Hematopoietic multipotent progenitor cell treated with erythropoietin and hydrocortisone succinate and interleukin-3 and kit ligand, for 17 days (in vitro differentiated cells): ENCODE measurements at places on chromosomes 6 and 20.

DNA sequence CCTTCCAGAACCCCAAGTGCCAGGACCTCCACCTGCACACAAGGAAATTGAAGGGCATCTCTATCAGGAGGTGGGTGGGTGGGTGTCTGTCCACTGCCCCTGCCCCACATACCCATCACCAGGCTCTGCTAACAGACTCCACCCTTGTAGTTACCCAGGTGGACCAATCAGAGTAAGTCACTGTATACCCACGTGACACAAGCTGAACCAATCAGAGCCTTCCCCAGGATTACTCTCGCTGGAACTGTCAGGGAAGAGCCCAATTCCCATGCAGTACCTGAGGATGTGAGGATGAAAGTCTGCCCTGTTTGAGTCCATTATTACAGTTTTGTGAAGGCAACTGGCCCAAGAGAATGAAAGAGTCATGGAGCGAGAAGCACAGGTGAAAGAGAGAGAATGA lies 4.2 kb downstream of the OCSTAMP start:
- DNase-seq = no peak

- no peak for DNase-seq
Observed at GRCh38 chr6:140445474-140446004, 1071.1 kb upstream of the CITED2 start.

DNA sequence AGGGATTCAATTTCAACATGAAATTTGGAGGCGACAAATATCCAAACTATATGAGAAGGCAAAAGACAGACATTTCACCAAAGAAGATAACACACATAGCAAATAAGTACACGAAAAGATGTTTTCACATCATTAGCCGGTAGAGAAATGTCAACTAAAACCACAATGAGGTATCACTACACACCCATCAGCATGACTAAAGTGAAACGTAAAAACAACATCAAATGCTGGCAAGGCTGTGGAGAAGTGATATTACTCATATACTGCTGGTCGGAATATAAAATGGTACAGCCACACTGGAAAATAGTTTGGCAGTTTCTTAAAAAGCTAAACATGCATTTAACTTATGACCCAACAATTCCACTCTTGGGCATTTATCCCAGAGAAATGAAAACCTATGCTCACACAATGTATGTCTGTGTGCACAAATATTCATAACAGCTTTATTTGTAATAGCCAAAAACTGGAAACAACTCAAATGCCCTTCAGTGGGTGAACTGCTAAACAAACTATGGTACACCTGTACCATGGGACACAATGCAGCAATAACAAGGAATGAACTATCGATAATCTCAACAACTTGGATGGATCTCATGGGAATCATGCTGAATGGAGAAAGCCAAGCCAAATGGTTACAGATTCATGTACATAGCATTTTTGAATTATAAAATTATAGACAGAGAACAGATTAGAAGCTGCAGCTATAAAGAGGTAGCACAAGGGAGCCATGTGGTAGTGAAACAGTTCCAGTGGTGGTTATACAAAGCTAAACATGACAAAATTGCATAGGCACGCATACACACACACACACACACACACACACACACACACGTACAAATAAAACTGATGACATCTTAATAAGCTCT lies 8.6 kb downstream of the ADAT2 start:
- no peak for DNase-seq

DNA sequence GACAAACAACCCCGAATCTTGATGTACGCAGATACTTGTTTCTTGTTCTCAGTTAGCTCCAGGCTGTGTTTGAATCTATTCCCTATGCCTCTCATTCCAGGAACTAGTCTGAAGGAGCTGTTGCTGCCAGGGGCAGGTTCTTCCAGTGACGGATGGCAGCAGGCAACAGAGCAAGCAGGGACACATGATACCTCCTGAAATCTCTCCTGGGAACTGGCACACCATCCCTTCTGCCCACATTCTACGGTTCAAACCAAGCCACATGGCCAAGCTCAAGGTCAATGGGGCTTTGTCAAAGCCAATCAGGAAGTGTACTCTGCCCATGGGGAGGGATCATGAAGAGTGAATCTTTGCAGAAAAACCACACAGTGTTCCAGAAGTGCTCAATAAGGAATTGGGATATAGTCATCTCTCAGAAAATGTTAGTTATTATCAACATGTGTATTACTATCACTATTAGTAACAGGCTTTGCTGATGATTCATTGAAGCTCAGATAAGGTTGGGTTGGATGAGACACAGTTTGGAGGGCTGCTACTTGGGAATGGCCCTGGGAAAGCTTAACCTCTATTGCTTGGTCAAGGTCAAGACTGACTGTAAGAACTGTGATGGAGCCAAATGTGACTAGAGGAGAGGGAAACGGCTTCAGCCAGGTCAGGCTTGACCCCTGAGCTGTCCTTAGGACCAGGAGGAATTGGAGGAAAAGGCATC lies 454.9 kb downstream of the PTPRT start:
- no peak for DNase-seq

- DNase-seq = no peak
Observed at GRCh38 chr6:165913676-165914570, 250.9 kb upstream of the PDE10A start.

DNA sequence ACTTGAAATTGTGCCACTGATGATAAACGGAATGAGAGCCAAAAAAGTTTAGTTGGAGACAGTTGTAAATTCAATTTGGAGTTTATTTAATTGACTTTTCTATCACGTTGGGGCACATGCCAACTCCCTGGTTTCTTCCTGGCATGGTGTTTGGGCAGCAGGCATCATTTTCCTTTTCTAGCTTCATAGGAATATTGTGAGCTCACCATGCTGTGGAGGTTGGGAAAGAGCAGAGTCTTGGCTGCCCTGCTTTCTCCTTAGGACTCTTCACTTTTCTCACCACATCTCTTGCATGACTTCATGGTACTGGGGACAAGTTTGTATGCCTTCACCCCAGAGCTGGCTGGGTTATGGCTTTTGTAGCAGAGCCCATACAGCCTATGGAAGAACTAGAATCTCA lies 6.4 kb downstream of the SCAND1 start:
- no peak for DNase-seq

- DNase-seq = no peak
Observed at GRCh38 chr6:169788809-169789145, 37.4 kb downstream of the ERMARD start.

- DNase-seq = no peak
Observed at GRCh38 chr6:113103634-113104361, 753.3 kb upstream of the MARCKS start.

DNA sequence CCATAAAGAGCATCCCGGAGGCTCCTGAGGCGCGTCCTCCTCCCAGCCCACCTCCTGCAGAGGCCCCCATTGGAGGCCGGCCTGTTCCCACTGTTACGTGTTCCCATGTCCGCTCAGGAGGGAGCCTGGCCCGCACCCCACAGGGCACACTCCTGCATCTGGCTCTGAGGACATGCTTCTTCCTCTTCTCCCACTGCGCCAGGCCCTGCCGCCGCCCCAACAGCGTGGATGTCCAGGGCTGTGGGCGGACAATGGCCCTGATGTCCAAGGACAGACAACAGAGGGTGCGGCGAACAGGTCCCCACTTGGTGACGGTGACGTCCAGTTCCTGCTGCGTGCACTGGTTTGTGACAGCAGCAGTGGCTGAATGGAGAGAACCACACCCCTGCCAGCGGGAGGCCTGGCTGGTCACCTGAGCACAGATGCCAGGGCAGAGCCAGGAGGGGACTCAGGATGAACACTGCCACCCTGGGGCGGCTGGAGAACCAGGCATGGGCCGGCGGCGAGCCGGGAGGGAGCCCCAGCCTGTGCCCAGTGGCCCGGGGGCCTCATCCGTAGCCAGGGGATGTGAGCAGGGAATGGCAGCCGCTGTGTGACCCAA lies 26.6 kb downstream of the FRMD1 start:
- DNase-seq = no peak

DNA sequence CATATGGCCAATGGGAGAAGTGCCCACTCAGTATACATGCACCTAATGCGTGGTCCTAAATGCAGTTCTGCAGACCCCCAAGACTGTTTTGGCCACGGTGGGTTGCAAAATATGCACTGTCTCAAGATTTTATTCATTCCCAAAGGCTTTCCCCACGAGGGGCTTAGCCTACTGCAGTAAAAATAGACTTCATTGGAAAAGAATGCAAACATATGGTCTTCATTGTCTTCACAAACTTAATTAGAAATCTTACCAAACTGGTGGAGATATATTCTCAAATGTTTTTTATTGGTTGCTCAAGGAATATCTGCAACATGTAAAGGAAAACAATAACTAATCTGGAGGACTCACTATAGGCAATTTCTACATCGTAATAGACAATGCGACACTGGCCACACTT lies 31.6 kb upstream of the PRL start:
- DNase-seq = no peak

GRCh38 chr6:79818471-79818870 lies 128.9 kb downstream of the ELOVL4 start:
- no peak for DNase-seq

DNA sequence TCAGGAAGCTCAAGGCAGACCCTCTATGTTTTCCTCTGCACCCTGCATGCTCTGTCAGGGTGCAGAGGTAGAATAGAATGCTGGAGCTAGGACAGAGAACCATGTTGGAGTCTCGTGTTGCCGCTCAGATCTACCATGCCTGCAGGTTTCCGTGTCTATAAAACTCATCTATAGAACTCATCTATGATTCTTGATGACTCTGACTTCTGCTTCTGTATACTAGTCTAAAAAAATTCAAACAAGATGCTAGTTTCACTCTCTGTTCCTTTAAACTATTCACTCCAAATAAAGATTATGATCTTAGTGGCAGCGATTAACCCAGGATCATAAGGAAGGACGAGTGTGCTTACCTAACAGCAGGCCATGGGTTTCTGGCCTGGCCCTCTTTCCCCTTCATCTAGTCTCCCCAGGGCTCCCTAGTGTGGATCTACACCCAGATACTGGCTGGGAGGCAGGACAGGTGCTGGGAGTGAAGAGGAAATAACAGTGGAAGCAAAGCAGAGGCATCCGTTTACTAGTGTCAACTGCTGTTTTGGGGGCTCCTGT lies 162.7 kb upstream of the SUPT3H start:
- no peak for DNase-seq

- no peak for DNase-seq
Observed at GRCh38 chr6:170276369-170277057, 14.4 kb downstream of the DLL1 start.

DNA sequence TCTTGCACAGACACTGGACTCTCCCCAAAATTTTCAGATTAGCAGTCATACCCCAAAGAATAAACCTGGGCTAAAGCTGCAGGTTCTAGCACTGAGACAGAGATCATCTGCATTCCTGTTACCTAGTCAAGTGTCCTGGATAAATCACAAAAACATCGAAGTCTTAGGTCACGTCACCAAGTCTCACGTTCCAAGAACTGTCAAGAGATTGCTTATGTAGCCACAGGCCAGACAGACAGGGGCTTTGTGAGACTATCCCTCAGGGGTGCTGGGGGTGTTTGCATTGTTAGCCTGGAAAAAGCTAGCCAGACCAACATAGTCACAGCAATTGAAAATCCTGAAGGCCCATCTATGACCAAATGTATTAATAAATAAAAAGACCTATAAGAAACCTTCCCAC lies 243.1 kb upstream of the PREP start:
- no peak for DNase-seq

DNA sequence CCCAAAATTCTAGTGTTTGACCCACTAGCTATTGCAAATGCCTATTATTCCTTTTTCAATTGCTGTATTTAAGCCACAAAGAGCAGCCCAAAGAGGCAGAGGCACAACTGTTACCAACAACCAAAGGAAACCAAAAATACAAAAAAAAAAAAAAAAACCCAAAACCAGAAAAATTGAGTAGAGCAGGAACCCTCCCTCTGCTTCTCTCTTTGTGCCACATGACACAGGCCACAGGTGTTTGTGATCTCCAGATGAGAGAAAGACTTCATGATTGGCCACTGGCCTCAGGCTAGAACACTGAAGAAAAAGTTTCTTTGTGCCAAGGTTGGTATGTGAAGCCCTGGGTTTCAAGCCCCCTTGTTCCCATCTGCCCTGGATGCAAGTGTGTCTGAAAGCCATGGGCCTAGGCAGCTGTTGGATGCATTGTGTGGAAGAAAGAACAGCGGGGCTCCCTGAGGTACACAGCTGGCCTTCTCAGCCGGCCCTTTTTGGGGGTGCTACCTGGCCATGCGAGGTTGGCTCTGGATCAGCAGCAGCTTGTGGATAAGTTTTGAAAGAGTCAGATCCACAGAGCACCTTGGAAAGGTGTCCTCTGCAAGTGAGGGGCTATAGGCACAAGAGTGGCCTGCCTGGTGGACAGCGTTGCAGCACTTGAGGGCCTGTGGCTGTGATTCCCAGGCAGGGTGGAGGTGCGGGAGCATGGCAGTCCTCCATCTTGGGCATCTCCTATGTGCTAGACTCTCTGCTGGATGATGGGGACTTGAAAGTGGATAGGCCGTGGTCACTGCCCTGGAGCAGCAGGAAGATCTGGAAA lies 204.5 kb downstream of the ZDHHC14 start:
- no peak for DNase-seq

DNA sequence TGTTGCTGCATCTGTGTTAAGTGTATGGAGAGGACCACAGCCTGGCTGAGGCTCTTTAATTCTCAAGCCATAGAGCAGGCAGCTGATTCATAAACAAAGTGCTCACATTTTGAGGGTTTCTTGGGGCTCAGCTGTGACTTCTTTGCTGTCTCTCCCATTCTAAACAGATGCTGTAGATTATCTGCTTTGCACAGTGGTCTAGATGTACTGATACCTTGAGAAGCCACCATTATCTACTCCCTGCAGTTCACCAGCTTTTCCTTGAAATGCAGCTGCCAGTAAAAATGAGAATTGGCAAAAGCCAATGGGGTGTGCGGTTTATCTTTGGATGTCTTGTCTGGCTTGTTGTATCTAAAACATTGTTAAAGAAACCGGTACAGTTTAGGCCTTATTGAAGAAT lies 5.2 kb upstream of the CNR1 start:
- no peak for DNase-seq

GRCh38 chr6:112910256-112910655 lies 563.1 kb downstream of the RFPL4B start:
- DNase-seq = no peak
